Brain pericyte (primary cell): ENCODE measurements at places on chromosomes 1 and 21.

DNA sequence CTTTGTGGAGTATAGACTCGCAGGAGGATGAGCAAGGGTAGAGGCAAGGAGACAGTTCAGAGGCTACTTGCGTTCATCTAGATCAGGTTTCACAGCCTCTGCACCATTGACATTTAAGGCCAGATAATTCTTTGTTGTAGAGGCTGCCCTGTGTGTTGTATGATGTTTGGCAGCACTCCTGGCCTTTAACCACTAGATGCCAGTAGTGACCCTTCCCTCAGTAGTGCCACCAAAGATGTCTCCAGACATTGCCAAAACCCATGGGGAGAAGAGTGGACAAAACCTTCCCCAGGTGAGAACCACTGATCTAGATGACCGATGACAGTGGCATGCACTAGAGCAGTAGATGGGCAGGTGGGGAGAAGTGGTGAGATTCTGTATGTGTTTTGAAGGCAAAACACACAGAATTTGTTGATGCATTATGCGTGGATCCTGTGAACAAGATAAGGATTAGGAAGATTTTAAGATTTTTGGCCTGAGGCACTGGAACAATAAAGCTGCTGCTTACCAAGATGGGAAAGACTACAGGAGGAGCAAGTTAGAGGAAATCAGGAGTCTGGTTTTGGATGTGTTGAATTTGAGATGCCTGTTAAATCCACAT lies 9.9 kb upstream of the COG2 start:
- no peak for DNase-seq

DNA sequence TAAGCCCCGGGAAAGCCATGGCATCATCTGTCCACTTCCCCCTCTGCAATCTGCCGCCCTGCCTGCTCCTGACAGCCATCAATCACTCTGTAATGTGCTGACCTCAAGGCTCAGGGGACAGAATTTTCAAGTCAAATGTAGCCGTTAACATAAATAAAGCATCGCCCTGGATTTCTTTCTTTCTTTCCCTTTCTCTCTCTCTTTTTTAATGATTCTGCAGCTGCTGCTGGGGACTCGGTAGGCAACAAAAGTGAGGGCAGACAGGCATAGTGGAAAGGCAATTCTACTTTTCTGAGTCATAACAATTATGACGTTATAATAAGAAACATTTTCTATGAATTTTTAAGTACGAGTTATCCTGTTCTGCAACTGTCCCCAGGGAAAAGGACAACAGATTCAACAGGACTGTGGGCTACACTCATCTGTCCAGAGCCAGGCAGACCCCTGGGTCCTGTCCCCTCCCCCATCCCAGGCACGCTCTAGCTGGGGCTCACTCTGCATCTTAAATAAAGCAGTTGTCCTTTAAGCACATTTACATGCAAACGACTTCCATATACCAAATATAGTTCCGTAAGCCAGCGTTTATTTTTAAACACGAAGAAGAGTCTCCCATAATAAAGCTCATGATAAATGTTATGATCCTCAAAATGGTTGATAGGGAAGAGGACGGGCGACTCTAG lies 78.7 kb downstream of the SSBP3 start:
- no peak for DNase-seq

- no peak for DNase-seq
Measured at GRCh38 chr1:234613128-234613875, 3.3 kb upstream of the IRF2BP2 start.

GRCh38 chr1:19353596-19353995 lies 41.5 kb downstream of the SLC66A1 start:
- DNase-seq = no peak

DNA sequence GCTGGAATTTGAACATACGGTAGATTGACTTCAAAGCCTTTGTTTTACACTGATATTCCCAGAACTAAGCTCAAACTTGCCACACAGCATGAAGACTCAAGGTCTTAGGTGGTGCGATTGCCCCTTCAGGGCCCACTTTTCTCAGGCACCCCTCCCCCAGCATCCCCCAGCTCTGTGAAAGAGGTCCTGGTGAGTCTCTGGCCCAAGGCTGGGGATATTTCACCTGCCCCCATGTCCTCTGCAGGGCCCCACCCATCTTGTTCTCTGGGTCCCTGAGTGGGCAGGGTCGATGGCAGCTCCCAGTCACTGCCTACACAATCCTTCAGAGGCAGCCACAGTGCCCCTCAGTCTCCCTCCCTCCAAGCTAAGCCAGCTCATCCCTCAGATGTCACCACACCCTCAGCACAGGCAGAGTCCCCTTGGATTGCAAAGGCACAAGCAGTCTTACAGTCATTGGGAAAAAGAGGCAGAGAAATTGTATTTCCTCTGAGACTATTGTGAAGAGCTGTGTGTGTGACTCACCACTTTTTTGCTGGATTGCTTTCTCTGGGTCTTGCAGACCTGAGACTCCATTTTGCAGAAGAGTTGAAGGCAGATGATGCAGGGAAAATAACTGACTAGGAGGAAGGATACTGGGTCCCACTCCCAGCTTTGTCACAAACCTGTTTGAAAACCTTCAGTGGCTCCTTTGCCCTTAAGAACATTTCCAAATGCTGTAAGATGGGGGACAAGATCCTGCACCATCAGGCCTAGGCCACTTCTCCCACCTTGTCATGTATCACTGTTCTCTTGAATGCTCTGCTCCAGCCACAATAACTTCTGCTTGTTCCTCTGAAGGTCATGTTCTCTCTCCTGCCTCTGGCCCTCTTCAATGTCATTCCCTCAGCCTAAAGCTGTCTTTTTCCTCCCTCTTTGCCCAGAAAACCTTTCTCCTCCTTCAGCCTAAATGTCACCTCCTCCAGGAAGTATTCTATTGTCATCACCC lies 119.1 kb upstream of the GRIK3 start:
- DNase-seq = no peak

- no peak for DNase-seq
Measured at GRCh38 chr21:39518055-39518846, 66.5 kb downstream of the SH3BGR start.

DNA sequence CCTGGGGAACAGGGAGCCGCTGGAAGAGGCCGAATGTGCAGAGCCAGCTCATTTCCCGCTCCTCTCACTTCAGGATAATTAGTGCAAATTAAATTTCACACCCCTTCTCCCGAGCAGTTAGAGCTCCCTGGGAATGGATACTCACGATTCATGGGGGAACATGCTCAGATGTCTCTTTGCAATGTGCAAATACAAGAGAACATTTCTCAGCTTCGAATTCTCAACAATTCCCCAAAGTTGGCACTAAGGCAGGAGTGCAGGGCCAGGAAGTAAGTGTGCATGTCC lies 54.9 kb downstream of the CAMK2N1 start:
- no peak for DNase-seq

DNA sequence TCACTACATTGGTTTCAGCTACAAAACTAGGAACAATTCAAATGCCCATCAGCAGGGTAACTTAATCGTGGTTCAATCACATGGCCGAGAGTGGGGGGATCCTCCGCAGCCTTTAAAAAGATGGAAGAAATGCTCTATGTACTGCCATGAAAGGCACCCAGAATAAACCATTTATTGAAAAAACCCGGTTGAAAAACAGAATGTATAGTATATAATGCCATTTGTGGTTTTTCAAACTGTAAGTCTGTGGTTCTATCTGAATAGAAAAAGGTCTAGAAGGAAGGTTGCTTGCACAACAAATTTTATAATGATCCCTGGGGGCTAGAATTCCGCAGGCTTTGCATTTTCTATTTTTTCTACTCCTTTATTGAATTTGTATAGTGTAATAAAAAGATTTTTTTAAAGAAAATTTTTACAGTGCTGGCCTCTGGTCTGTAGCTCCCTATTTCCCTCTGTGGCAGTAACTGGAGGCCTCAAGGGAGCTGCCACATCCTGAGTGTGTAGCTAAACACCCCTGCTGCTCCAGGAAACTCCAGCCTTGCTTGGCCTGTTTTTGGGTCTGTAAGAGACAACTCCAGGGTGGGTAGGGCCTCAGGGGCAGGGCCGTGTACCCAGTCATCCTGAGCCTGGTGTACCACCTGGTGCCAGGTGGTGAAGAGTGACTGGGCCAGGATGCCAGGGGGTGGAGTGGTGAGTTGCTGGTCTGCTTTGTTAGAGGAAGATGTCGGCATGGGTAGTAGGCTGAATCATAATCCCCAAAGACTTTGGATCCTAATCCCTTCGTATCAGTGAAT lies 51.5 kb upstream of the EPS8L3 start:
- no peak for DNase-seq

DNA sequence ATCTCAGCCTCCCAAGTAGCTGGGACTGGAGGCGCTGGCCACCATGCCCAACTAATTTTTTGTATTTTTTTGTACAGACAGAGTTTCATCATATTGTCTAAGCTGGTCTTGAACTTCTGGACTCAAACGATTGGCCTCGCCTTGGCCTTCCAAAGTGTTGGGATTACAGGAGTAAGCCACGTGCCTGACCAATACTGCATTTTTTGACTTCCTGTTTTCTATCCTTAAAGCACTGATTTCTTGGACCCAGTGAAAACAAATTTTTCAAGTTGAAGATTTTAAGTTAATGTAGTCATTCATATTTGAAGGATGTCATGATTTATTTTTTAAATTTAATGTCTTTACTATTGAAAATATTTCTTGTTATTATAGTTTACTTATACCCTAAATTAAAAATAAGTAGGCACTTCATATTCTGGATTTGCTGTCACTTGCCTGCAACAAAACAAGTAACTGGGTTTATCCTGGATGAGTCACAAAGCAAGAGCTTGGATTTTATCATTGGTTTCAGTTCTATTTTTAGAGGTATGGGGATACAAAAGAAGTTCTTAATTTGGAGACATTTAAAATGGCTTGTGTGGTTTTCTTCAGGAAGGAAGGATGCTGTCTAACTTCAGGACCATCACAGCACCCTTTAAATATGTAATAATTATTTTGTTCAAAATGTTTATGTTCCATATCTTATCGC lies 2.2 kb upstream of the VPS45 start:
- DNase-seq = no peak

GRCh38 chr1:95057351-95057750 lies 15.4 kb downstream of the ALG14 start:
- DNase-seq = no peak

DNA sequence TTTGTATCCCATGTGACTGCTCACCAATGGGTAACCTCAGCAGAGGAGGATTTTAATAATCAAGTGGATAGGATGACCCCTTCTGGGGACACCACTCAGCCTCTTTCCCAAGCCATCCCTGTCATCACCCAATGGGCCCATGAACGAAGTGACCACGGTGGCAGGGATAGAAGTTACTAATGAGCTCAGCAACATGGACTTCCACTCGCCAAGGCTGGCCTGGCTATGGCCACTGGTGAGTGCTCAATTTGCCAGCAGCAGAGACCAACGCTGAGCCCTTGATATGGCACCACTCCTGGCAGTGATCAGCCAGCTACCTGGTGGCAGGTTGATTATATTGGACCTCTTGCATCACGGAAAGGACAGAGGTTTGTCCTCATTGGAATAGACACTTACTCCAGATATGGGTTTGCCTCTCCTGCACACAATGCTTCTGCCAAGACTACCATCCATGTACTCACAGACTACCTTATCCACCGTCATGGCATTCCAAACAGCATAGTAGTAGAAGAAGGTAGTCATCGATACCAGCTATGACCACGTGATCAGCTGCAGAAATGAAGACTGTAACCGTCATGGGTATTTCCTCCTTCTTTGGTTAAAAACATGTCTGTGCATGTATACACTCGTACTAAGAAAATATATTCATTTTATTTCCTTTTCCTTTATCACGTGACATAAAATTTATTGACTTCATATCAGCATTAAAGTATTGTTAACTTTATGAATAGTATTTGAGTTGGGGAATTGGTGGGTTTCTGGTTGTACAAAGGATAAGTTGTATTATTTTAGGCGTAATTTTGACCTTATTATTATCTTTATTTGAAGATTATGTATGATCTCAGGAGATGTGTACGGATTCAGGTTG lies 562.6 kb downstream of the PTPRU start:
- DNase-seq = no peak

GRCh38 chr1:181324797-181325616 lies 158.3 kb upstream of the CACNA1E start:
- no peak for DNase-seq

- no peak for DNase-seq
Measured at GRCh38 chr1:51901151-51901550, 22.6 kb upstream of the NRDC start.

GRCh38 chr1:42930178-42931107 lies 28.2 kb downstream of the SLC2A1 start:
- no peak for DNase-seq
